Stimulated activated CD4-positive, alpha-beta T cell treated with anti-CD3 and anti-CD28 coated beads, Interleukin-1b, Interleukin-23, amount 100 ng/mL, for 4 hours (primary cell): ENCODE measurements at places on chromosomes 5 and 9.

DNA sequence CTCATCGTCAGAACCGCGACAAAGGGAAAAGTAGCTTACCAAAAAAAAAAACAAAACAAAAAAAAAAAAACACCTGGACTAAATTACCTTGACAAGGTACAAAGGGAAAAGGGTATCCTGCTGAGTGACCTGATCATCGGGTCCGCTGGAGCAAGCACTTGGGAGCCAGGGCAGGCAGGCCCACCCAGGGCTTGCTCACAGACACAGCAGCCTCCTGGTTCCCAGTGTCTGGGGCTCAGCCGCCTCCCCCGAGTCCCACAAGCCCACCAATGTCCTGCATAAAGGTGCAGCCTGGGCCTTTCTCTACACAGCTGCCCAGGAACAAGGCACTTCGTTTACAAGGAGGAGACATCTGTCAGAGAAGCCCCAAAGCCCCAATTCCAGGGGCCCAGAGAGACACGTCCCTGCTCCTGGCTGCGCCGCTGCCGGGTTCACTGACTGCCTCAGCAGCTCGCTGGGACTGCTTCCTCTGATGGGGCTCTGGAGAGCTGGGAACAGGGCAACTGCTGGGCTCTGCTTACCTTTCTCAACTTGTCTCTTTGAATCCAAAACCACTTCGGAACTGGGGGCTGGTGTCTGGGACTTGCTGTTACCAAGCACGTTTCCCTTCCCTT lies 63.4 kb downstream of the GOLM1 start:
- DNase-seq = no peak

- DNase-seq = no peak
These were observed 60.1 kb downstream of the TAF11L14 start for GRCh38 chr5:17694371-17694770.

GRCh38 chr9:124760719-124761118 lies 10.4 kb downstream of the NR6A1 start:
- no peak for DNase-seq

DNA sequence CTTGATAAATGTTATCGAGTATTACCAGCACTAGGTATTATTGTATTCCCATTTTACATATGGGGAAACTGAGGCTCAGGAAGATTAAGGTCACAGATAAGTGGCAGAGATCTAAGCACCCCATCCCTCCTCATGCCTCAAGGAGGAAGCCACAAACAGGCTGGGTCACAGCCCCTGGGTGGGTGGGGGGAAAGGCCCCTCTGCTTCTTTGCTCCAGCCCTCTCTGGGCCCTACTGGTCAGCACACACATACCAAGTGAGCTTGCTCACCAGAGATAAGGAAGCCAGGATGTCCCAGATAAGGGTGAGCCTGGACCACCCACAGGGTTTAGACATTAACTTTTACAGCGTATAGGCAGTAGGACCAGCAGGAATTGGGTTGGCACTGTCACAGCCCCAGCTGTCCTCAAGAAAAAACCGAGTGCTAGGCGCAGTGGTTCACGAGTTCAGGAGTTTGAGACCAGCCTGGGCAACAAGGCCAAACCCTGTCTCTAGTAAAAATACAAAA lies 45.3 kb downstream of the STK10 start:
- DNase-seq = no peak

DNA sequence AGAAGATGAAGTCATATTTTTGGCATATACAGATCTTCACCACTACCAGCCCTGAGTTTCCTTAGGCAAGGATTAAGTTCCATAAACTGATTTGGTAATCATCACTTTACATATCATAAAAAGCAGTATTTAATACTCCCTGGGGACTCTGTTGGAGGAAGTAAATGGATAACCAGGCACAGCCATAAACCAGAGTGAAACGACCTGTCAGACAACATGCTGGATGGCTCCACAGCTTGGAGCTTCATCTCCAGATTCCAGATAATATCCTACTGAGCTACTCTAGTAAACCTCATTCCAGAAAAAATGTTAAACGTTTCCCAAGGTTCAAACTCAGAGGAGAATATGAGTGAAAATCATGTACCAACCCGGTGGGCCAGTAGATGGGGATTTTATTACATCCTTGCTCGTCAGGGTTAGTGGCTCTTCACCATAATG lies 109.2 kb downstream of the BASP1 start:
- DNase-seq = no peak

DNA sequence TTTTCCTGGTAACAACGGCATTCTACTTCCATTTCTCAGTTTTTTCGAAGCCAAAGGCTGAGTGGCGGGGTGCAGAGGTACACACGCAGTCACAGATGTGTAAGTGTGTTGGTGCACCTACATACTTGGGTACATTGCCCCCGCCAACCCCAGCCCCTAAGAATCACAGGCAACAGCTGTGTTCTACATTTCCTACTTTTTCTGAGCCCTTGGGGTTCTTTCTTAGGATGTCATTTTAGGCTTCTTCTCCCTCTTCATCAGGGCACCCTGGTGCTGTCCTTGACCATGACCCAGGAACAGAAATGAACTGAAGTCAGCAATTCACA lies 104.8 kb downstream of the PAX5 start:
- no peak for DNase-seq

- no peak for DNase-seq
These were observed 56.3 kb downstream of the TSSK1B start for GRCh38 chr5:113378514-113378913.

DNA sequence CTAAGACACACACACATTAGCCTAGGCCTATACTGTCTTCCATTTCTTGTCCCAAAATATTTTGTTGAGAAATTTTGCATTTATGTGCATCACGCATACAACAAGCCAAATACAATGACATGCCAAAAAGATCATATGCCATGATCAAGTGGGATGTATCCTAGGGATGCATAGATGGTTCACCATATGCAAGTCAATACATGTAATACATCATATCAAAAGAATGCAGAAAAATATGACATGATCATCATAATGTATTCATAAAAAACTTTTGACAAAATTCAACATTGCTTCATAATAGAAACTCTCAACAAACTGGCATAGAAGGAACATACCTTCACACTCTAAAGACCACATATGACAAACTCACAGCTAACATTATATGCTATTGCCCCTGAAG lies 5.8 kb upstream of the FAM81B start:
- DNase-seq = no peak

- DNase-seq = no peak
These were observed 146.6 kb downstream of the SEC61B start for GRCh38 chr9:99368341-99369326.
